ENCODE measurements at places on chromosomes 11 and 22.
A peak's percentile ranks its signal among the peaks of the same experiment; 100 is the strongest.

- DNase-seq, result peak; percentile 42
Observed at GRCh38 chr11:10606536-10607208, 38.2 kb upstream of the LYVE1 start.

- DNase-seq, result no peak
Observed at GRCh38 chr11:104819107-104819506, 79.2 kb downstream of the CASP12 start.

DNA sequence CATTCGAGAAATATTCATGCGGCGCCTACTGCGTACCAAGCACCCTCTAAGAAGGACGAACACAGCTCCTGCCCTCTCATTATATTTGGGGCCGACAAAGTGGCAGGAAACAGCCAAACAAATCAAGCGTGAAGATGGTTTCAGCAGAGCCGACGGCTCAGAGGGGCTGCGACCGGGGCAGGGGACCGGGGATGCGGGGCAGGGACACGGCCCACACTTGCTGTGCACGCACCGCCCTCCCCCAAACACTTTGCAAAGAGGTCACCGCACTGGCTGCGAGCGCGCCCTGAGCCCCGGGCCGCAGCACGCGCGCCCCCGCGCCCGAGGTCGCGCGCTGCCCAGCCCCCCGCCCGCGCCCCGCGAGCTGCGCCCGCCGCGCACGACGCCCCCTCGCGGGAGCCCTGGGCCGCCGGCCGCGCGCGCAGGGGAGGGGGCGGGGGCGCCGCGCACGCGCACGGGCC lies 255 bp upstream of the SYNGR1 start:
- no peak for DNase-seq

DNA sequence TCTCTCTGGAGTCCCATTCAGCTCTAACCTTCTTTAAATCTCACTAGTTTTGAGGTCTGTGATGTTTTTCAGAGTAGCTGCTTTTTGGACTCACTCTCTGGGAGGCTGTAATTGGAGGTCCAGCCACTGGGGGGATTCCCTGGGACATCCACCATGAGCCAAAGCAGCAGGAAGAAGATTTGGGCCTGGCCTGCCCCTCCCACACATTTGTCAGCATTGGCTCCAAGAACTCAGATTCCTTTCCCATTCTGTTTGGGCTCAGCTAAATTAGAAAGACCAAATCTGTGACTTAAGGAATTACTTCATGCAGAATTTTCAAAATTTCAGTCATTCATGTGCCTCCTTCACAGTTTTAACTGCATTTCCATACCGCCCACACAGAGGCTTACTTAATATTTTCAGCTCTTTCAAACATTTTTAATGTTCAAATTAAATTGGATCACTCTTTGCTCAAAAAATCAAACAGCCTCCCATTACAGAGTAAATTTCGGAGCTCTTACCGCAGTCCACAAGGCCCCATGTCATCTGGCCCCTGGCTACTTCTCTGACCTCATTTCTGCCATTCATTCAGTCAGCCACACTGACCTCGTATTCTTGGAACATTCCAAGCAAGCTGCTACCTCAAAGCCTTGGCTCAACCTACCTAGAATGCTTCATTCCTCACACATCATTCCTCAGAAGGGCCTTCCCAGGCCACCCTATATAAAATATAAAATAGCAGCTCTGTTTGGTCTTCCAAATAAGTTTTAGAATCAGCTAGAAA lies 54.5 kb upstream of the RRAS2 start:
- DNase-seq, result no peak

DNA sequence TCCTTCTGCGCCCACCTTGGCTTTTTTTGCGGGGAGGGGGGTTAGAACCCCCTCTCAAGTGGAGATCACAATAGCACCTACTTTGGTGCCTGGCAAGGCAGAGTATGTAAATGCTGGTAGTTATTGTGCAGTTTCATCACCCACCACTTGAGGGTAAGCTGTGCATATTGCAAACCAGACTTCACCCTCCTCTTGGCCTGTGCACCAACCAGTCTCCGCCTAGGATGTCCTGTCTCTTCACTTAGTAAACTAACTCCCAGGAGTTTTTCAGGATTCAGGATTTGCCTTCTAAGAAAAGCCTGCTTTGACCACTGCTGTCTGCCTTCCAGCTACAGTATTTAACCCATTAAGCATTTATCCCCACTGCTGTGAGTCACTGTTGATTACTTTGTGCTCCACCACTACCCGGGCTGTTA lies 2.0 kb upstream of the UBXN1 start:
- DNase-seq, result peak; percentile 58

DNA sequence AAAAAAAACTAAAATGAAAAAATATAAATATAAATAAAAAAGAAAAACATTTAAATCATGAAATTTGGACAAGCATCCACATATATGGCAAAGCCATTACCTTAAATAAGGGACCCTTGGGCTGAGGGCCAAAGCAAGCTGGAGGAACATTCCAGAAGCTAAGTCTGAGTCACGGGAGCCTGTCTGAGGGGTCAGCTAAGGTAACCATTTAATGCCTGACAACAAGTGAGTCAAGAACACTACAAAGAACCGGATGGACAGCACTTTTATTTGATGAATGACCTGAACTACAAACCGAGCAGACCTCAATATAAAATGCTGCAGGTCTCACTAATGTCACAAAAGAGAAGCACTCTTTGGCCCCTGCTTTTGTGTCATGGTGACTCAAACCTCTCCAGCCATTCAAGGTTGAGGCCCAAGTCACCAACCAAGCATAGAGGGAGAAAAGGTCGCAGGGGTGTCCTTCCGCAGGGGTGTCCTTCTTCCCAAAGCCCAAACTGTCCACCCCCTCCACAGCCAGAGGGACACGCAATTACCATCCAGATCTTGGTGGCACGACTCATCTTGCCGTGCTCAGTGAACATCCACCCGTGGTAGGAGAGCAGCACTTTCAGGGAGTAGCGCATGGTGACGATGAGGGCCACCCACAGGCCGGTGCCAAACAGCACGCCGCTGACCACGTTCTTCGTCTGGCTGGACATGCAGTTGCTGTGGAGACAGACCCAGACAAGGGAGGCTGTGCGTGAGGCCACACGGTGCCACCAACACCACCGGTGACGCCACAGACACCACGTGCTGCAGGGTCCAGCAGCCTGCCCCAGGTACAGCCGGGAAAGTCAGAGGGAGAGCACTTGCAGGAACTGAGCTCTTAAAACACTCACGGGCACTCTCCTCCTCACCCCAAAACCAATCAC lies 34.5 kb downstream of the CPT1A start:
- DNase-seq, result no peak

DNA sequence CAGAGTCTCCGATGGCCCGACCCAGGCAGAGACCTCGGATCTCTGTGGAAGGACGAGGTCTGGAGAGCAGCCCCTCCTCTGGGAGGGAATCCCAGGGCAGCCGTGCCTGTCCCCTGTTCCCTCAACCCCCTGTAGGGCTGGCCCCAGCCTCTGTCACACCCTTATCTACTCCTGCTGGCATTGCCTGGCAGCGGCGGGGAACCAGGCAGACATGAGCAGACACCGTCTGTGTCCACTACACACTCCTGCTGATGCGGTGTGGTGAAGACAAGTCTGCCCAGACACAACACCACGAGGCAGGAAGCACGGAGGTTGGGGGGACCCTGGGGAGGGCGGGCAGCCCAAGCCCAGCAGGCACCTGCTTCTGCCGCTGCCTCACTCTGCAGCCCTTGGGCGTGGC lies 52.5 kb upstream of the A4GALT start:
- no peak for DNase-seq

- no peak for DNase-seq
Observed at GRCh38 chr11:26626346-26626745, 54.3 kb upstream of the MUC15 start.

- DNase-seq, result no peak
Observed at GRCh38 chr11:22479971-22480720, 142.0 kb downstream of the SLC17A6 start.

- no peak for DNase-seq
Observed at GRCh38 chr22:21766691-21767462, 31.3 kb upstream of the YPEL1 start.

GRCh38 chr22:31753005-31753633 lies 700 bp upstream of the DEPDC5 start:
- no peak for DNase-seq

DNA sequence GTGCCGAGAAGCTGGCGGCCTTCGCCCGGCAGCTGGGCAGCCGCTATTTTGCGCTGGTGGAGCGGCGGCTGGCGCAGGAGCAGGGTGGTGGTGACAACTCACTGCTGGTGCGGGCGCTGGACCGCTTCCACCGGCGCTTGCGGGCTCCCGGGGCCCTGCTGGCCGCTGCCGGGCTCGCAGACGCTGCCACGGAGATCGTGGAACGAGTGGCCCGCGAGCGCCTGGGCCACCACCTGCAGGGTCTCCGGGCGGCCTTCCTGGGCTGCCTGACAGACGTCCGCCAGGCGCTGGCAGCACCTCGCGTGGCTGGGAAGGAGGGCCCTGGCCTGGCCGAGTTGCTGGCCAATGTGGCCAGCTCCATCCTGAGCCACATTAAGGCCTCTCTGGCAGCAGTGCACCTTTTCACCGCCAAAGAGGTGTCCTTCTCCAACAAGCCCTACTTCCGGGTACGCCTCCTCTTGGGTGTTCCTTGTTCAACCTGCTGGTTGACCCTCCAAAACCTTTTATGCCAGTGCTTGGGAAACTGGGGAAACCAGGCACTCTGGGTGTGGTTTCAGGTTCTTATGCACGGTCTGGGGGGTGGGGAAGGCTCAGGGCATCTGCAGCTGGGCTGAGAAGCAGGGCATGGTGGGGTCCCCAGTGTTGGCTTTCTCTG lies 3.1 kb upstream of the TM7SF2 start:
- no peak for DNase-seq

DNA sequence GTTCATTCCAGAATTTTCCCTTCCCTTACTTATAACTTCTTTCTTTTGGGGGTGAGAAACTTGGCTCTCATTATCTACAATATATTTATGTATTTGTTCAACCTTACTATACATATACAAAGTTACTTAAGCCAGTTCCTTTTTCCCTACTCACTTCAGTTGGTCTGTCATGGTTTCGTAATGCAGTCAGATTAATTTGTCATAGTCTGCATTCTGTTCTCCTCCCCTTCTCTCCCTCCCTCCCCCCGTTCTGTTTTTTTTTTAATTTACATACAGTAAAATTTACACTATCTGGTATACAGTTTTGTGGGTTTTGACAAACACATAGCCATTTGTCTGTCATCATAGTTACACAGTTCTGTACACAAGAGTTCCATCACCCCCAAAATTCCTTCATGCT lies 71.8 kb upstream of the ADORA2A start:
- DNase-seq, result no peak

DNA sequence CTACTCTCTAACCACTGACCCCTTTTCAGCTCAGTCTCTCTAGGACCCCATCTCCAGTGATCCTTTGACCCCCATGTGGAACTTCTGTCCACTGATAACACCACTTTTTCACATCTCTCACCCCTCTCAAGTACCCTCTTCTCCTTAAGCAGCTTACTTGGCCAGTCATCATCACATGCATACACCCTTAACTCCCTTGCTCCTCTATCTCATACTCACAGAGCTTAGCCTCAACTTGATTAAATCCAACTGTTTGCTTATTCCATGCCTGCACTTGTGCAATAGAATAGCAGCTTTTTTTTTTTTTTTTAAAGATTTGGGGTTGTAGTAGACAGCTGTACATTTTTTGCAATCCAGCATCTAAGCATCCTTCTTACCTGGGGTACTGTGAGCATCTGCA lies 22.2 kb downstream of the AQP11 start:
- DNase-seq, result no peak

DNA sequence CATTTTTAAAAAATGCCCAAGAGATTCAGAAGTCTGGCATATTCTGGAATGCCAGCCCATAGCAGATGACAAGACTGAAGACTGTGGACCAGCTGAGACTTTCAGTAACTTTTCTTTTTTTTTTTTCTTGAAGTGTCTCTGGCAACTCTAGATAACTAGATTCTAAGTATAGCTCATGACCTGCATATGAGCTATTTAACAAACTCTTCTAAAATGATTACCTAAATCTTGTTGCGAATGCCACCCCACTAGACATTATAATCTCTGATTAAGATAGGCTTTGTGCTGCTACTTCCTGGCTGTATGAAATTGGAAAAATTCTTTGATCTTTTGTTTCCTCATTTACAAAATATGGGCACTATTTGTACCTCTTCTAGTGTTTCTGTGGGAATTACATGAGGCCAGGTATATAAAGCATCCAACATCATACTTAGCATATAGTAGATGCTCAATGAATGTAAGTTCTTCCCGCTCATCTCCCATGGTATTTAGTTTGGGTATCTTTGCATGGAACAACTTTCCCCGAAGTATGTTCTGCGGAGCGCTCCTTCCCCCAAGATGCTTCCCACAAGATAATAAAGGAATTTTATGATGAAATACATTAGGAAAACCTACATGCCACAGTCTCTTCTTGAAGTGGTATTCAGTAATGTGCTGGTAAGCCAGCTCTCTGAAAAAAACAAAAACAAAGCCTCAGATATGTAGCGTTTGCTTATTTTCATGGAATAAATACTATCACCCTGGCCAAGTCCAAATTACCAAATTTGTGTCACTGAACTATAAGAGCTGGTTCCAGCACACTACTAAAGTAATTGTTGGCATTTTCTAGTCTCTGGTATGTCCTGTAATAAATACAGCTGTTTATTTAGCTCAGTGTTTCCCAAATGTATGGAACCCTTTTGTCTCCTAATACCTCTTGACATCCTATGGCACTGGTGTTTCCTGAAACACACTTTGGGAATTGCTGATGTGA lies 86.8 kb upstream of the TIMP3 start:
- no peak for DNase-seq

DNA sequence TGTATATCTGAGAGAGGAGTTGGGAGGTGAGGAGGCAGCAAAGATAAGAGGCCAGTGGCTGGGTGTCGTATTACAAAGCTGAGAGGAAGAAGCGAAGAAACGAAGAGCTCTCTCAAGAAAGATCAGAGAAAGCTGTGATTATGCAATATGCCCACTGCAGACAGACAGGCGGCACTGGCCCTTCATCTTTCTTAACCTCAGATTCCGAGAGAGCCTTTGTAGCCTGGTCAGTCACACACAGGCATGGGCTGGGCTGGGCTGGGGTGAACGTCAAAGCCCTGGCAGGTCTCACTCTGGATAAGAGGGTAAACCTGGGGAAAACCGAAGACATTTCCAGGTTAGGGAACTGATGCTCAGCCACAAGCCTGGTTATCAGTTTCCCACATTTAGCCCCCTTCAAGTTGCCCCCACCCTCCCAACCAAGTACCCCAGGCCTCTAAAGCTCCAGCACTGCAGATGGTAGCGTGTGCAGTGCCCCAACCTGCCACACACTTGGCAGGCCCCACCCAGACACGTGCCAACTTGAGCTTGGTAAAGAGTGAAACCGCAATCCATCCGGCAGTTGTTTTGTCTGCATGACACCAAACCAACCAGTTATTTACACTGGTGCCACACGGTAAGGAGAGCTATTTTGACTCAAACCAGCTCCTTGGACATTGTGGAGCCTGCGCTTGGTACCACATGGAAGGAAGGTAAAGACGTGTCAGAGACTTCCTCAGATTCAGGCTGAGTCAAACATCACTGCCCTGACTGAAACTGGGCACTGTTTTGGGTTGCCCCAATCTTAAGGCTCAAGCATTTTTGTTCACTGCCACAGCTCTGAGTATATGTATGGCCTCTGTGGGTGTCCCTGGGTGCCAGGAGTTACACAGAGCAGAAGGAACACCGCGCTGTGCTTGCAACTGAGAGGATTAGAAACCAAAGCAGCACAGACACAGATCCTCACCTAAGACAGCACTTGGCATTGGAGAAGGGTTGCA lies 135.9 kb downstream of the FDX1 start:
- peak; percentile 4 for DNase-seq

- no peak for DNase-seq
Observed at GRCh38 chr11:26936109-26936508, 57.8 kb upstream of the FIBIN start.

- DNase-seq, result no peak
Observed at GRCh38 chr11:116901211-116901610, 63.8 kb upstream of the APOA1 start.

- no peak for DNase-seq
Observed at GRCh38 chr11:19673924-19674729, 38.5 kb upstream of the NAV2 start.

- DNase-seq, result no peak
Observed at GRCh38 chr11:61357233-61357893, 4.3 kb downstream of the CYB561A3 start.
